ENCODE measurements at places on chromosomes 2 and 18.

GRCh38 chr2:131105156-131105949 is at the start of gene PLEKHB2:
TSS of gene PLEKHB2 (plus strand) at chr2:131105336. CDS start at chr2:131120942, 15,606 bp downstream.
- DNase-seq = peak; percentile 80

GRCh38 chr18:34695310-34695709 is 14.8 kb upstream of the DTNA start:
- DNase-seq = no peak

- DNase-seq = no peak
Measured at GRCh38 chr2:71896385-71897136, 251.1 kb downstream of the CYP26B1 start.

GRCh38 chr2:54370405-54371104 is 85.6 kb upstream of the SPTBN1 start:
- no peak for DNase-seq

DNA sequence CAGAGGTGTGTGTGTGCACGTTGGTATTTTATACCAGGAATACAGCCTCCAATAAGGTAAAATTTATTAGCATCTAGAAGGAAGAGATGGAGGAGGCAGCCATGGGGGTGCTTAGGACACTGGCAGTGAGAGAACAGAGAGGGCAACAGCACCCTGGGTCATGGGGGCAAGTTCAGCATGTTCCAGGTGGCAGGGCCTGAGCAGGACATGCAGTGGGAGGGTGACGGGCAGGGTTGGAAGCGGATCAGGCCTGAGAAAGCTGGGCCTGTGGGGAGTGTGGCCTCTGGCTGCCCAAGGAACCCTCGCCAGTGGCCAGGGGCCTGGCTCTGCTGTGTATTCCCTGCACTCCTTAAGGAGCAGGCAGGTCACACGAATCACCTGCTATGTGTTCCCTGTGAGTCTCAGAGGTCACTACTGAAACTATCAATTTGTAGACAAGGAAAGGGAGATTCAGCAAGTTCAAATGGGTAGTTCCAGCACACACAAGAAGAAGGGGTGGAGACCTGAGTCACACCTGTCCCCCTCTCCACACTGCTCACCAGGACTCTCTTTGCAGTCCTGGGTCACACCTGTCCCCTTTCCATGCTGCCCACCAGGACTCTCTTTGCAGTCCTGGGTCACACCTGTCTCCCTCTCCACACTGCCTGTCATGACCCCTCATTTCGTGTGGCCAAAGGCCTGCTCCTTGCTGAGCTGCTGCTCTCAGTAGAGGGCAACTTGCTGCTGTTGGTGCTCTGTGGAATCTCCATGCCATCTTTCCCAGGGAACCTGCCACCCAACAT is 463.9 kb upstream of the HS6ST1 start:
- no peak for DNase-seq

- DNase-seq = no peak
Measured at GRCh38 chr2:20185176-20186022, 39.5 kb downstream of the SDC1 start.

- DNase-seq = no peak
Measured at GRCh38 chr2:224183086-224183485, 144.0 kb upstream of the SERPINE2 start.

DNA sequence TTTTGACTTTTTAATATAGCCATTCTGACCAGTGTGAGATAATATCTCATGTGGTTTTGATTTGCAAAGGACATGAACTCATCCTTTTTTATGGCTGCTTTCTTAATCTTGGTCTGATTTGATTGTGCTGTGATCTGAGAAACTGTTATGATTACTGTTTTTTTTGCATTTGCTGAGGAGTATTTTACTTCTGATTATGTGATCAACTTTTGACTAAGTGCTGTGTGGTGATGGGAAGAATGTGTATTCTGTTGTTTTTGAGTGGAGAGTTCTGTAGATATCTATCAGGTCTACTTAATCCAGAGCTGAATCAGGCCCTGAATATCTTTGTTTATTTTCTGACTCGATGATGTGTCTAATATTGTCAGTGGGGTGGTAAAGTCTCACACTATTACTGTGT is 16.8 kb downstream of the SP140L start:
- DNase-seq = no peak

DNA sequence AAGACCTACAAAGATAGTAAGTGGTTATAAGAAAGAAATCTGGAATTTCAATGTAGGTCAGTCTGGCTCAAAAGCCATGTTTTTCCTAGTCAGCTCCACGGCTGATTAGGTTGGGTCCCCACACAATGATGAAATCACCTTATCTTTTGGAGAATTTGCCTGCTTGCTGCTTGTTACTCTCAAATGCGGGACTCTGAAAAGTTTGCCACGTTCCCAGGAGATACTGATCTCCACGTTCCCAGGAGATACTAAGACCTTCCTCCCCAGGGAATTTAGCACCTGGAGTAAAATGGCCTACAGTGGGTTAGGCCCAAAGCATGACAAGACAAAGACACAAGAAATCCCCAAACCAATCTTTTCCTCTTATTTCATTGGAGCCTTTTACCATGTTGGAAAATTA is 449.6 kb downstream of the TNS1 start:
- DNase-seq = no peak

DNA sequence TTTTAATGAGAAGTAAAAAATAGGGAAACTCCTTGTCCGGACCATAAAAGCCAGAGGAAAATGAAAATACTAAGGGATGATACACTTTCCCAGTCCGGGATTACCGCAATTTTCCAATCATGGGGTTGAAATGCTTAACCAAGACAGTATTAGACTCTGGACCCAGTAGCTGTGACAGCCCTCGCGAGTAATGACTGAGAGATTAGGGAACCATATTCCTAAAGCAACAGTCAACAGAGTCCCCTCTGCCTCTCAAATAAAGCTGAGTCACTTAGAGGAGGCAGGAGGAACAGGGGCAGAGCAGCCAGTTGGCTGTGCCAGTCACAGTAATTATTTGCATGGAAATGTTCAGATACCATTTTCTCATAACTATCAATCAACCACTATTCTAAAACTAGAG is 34.8 kb downstream of the GPATCH11 start:
- DNase-seq = no peak

- DNase-seq = no peak
Measured at GRCh38 chr2:40273734-40274182, 178.1 kb downstream of the SLC8A1 start.

- no peak for DNase-seq
Measured at GRCh38 chr2:9325428-9325827, 97.9 kb downstream of the ITGB1BP1 start.

DNA sequence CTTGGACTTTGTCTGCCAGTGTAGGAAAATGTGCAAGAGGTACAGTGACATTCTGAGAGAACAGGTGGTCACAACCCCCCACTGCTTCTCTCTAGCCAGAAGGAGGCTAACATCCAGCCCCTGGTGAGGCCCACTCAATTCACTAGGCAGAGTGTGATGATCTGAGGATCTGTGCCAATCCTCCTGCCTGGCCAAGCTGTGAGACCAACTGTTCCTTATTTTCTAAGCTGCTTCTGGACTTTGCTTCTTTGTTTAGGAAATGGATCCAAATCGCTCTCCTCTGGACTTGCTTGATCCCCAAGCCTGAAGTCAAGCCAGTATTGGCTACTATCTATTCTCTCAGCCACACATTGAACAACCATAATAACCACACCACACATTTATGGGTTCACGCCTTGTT is 202.8 kb downstream of the PIK3C3 start:
- no peak for DNase-seq

DNA sequence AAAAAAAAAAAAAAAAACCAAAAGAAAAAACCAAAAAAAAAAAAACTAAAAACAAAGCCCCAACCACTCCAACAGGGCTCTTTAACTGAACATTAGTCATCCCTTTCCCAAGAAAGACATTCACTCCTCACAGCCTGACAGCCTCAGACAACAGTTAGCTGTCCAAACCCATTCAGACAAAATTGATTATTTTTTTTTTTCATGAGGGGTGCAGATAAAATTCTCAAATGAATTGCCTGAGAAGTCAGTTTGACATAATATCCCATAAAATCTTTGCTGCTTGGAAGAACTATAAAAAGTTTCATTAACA is 206.1 kb upstream of the REV1 start:
- DNase-seq = no peak

- DNase-seq = no peak
Measured at GRCh38 chr2:27400348-27401135, 8.8 kb downstream of the PPM1G start.

DNA sequence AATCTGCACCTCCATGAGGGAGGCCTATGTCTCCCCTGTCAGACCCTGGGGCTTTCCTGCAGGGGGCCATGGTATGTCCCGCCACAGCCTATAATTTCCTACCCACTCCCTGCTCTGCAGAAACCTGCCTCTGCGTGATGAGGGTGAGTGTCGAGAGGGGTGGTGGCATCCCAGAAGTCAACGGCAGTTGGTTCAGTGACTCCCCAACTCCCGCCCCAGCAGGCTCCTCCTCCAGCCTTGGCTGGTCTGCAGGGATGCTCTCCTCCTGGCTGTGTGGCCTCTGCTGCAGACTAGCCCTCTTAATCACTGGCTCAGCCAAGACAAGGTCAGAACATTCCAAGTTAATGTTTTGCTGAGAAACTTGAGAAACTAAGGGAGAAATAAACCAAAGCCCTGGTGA is 13.3 kb downstream of the CELF4 start:
- DNase-seq = no peak

DNA sequence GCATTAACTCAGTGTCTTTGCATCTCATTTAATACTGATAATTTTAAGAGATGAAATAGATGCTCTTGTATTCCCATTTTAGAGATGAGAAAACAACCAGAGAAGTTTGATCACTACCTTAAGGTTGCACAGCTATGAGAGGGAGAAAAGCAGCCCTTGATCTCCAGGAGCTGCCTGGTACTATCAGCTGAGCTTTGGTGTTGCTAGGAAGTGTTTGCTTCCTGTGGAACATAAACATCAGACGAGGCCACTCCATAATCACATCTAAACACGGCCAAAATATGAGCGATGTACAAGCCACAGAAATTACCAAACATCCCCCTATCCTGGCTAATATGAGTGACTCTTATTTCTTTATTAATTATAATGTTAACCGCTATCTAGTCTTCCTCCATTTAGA is 620 bp upstream of the WDFY1 start:
- DNase-seq = no peak

- no peak for DNase-seq
Measured at GRCh38 chr2:240648650-240649275, 23.5 kb downstream of the GPR35 start.

GRCh38 chr2:49770919-49771318 is 616.6 kb upstream of the FSHR start:
- no peak for DNase-seq

DNA sequence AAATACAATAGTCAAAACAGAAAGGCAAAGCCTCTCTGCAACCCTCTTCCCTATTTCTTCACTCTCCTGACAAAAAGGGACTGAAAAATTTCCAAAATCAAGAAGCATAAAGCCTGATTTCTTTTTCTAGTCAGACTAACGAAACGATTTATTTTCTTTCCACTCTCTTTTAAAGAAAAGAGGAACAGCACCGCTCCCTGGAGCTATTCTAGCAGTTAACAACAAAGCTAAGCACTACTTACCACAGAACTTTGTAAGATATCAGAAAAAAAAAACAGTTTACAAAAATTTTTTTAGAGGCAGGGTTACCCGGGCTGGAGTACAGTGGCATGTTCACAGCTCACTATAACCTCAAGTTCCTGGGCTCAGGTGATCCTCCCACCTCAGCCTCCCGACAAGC is 14.4 kb upstream of the FHL2 start:
- no peak for DNase-seq

DNA sequence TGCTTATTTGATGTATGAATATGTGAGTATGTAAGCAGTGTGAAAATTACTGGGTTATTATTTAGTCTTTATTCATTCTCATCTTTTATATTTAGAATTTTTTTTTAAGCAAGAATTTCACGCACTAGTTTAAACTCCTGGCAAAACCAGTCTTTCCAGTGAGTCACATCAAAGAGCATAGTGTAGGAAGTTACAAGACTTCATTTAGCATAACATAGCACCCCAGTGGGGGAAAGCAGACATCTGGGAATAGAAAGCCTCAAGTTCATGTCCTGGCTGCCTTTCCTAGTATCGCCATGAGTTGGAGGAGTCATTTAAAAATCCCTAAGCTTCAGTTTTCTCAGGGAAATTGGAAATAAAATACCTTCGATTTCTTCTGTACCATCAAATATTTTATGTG is 408.3 kb downstream of the NUP35 start:
- no peak for DNase-seq

DNA sequence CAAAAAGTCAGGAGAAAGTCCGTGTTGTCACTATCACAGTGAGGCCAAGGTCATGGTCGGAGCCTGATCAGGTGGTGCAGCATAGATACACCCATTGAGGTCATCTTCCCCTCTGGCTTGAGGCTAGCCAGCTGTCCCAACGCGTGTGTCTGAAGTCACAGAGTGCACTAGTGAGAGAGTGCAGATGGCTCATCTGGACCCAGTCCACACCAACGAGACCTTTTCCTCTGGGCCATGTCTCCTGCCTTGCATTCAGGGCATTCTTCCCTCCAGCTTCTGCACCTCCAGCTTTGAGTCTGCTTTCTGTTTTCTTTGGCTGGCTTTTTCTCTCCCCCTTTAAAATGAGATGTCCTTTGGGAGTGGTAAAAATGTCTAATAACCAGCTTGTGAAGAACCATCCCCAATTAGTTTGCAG is 146.9 kb downstream of the TDRD15 start:
- DNase-seq = no peak

GRCh38 chr2:64017811-64018700 is 1.2 kb downstream of the VPS54 start:
- no peak for DNase-seq

GRCh38 chr2:62744603-62745002 is 39.1 kb downstream of the EHBP1 start:
- DNase-seq = no peak

- DNase-seq = no peak
Measured at GRCh38 chr2:157784169-157784822, 91.8 kb downstream of the ACVR1 start.

GRCh38 chr2:20604951-20605381 is 45.9 kb downstream of the HS1BP3 start:
- DNase-seq = no peak

DNA sequence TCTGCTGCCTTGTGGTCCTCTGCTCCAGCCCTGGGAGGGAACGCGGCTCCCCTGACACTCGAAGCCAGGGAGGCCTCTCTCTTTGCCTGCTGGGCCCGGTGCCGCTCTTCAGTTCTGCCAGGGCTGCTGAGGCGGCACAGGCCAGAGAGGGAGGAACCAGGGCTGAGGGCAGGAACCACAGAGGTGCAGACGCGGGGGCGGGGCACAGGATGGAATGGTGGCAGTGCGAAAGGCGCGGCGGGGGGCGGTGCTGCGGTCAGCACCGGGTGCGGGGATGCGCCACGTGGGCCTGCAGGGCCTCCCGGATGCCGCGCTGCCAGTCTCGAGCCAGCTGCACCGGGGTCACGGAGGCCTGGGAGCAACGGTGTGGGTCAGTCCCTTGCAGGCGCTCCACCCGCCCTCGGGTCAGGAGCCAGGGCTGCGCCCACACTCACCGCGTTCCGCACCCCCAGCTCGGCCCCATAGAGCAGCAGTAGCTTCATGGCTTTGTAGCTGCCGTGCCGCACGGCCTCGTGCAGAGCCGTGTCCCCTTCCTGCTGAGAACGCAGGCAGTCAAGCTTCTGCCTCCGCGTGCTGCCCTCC is 4.4 kb downstream of the ANKRD23 start:
- peak; percentile 55 for DNase-seq

Data from stimulated activated CD8-positive, alpha-beta memory T cell treated with anti-CD3 and anti-CD28 coated beads, Interleukin-4, amount 100 ng/mL, for 1 hour (primary cell).